Non-pigmented ciliary epithelial cell (primary cell): ENCODE measurements at places on chromosomes 4 and X.

DNA sequence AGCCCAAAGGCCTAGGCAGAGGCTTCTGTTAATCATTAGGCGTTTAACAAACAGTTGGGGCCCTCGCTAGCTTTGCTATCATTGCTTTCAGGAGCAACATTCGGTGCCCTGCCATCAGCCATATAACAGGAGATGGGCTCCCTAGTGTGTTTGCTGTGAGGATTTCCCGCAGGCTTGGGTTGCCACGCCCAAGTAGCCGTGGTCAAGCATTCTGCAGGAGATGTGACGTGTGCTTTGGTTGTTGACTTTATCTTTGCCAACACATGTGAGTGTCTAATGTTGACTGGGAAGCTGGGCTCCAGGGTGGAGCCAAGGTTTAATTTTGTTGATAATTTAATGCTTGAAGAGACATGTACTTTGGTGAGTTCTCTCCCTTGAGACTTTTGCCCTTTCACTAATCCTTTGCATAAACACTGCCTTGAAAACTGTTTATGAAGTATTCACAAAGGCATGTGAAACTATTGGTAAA, 184.6 kb upstream of the KIT start:
- no peak for DNase-seq

DNA sequence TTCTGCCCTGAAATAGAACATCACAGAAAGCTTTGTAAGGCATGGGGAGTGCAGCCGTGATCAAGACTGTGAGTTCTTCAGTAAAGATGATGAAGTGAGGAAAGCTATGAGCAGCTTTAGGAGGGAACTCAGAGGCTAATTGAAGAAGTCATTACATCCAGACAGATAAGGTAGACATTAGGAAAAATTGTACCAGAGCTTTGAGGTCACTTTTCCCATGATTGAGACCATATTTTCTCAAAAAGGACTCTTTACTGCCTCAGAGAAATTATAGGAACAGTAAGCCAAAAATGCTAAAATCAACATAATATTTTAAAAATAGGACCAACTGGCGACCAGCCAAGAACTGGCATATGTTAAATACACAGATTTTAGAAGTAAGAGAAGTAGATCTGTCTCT, 11.2 kb downstream of the CHST7 start:
- no peak for DNase-seq

DNA sequence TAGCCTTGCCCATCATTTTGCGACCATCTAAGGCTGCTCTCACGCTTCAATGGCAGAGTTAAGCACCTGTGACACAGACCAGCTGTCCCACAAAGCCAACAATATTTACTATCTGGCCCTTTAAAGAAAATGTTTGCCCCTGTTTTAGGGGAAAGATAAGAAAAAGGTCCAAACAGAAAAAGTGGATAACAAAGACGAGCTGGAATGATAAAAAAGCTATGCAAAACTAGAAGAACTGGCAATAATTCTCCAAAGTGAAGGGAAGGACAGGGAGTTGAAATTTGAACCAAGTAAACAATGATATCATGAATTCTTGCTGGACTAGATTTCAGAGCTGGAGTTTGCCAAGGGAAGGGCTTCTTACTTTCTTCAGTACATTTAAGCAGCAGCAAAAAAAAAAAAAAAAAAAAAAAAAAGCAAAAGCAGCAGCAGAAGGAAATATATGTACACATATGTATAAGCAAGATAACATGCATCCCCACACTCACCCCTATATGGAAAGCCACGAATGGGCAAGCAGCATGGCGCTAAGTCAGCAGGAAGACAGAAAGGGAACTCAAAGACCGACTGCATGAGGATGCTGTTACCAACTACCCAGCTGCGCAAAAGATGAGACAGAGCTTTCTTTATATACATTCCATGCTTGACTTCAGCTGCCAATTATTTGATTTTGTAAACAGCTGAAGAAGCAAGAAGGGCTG, 12.5 kb downstream of the TRAPPC2 start:
- no peak for DNase-seq

DNA sequence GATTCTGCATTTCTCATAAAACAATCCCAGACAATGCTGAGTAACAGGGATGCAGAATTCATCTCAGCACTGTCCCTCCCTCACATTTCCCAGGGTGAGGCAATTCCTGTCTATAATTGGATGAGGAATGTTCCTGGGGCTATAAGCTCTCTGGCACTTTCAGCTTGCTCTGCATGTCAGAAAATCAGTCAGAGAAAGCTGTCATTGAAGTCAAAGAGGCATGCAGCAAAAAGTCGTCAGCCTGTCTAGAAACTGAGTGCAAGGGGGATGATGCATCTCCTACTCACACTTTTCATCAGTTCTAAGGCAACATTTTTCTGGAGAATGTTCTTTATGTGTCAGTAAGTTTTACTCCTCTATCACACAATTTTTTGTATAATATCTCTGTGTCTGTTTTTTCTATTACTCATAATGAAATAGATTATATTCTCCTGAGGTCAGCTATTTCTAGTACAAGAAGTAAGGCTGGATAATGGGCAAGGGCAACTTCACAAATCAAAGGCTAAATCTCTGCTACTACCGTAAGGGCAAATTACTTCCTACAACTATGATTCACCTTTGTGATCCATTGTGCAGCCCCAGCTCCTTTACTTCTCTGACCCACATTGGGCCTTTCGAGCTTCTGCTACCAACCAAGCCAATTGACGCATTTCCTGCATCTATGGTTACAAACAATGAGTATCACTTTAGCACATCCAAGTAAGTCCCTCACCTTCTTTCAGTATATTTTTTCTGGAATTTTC, 56.0 kb downstream of the TASL start:
- no peak for DNase-seq

DNA sequence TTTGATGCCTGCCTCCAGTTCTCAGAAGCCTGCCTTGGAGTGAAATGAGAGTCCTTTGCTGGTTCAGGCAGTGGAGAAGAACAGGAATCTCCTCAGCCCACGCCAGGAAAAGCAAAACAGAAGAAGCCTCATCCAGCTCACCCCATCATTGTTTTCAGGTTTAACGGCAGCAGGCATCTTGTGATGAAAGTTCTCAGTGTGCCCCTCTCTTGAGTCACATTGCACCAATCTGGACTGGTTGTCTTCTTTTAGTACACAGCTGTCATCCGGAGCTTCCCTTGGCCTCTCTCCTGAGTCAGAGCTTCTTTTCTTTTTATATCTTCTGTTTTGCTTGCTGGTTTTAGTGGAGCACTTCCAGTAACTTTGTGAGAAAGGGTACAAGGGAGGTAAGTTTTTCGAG, 50.9 kb downstream of the TSPAN7 start:
- no peak for DNase-seq

- DNase-seq: no peak
Measured at GRCh38 chr4:156875055-156875454, 96.5 kb downstream of the PDGFC start.

GRCh38 chr4:128844931-128845330, 35.4 kb downstream of the JADE1 start:
- no peak for DNase-seq

- DNase-seq: peak; percentile 11
Measured at GRCh38 chrX:153766098-153766817, 2.2 kb downstream of the PLXNB3 start.

GRCh38 chr4:83269256-83269655, 15.3 kb downstream of the COQ2 start:
- no peak for DNase-seq

- peak; percentile 28 for DNase-seq
Measured at GRCh38 chr4:99088023-99088449, 552 bp downstream of the ADH5 start.

- no peak for DNase-seq
Measured at GRCh38 chr4:64001229-64001898, 407.9 kb downstream of the TECRL start.

DNA sequence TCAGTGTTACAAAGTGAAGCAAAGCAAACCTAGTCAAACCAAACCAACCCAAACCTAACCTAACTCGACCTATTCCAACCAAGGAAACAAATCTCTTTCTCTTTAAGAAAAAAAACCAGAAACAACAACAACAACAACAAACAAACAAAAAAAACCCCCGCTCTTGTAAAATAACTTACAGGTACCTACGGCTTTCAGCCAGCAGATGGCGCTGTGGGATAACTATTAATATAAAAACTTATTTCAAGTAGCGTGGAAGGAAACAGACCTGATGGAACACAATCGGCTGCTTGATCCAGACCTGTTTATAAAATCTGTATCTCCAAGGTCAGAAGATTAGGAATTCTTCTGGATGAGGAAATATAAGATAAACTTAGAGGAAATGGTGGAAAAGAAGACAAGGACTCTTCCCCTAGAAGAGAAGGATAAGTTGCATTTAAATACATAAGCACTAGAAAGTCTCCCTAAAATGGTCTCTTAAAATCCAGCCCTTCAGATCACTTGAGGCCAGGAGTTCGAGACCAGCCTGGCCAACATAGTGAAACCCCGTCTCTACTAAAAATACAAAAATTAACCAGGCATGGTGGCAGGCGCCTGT, 34.4 kb upstream of the CDKL5 start:
- no peak for DNase-seq

GRCh38 chr4:161540265-161540664, 623.5 kb downstream of the FSTL5 start:
- no peak for DNase-seq

DNA sequence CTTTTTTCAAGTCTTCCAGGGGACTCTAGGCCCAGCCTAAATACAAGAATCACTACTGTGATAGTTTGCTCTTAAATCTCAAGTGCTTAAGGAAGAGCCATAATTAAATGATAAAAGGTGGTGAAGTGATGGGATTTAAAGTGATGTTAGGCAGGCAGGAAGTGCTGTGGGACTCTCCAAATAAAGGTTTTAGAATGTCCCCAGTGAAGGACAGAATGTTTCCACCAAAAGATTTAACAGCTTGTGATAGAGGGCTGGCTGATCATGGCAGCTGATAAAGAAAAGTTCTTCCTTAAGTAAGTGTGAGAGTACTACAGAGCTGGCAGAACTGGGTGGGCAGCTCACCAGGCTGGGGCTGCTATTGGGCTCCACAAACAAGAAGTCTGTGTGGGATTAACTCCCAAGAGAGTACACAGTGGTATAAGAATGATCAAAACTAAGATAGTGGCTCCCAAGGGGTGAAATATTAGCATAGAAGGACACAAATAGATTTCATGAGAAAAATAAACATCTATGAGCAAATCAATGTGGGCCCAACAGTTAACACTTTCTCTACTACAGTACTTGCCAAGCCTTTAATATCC, 637.2 kb upstream of the CPEB2 start:
- no peak for DNase-seq

- no peak for DNase-seq
Measured at GRCh38 chr4:128470492-128471053, 183.0 kb upstream of the PGRMC2 start.

DNA sequence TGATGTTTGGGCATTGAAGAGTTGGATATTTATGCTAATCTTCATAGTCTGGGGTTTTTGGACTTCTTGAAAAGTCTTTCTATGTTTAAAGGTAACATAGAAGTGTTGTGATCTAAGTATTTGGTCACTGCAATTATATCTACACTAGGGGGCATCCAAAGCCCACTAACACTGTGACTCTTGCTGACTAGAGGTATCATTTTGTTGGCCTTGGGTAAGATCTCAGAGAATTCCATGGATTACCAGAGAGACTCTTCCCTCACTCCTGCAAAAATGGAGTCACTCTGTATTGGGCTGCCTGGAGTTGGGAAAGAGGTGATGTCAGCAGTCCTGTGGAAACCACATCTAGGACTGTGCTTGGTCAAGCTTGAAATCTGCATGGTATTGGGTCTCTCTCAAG, 1077.6 kb downstream of the FAM133A start:
- DNase-seq: no peak

GRCh38 chr4:13108096-13108495, 376.0 kb downstream of the RAB28 start:
- DNase-seq: no peak

DNA sequence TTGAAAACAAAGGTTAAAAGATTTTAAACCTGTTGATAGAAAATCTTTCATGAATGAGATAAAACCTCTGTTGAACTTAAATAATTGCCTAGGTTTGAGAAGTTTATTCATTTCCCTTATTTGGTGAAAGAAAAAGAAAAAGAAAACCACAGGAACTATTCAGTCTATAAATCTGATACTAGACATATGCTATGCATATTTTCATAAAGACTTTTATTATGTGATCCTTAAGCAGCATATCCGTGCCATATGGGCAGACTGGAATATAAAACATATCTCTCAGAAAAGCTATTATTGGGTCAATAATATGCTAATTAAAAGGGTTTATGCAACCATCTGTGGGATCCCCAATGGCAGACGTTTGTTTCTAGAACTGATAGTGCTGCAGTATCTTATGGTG, 178.7 kb downstream of the RASL11B start:
- no peak for DNase-seq

DNA sequence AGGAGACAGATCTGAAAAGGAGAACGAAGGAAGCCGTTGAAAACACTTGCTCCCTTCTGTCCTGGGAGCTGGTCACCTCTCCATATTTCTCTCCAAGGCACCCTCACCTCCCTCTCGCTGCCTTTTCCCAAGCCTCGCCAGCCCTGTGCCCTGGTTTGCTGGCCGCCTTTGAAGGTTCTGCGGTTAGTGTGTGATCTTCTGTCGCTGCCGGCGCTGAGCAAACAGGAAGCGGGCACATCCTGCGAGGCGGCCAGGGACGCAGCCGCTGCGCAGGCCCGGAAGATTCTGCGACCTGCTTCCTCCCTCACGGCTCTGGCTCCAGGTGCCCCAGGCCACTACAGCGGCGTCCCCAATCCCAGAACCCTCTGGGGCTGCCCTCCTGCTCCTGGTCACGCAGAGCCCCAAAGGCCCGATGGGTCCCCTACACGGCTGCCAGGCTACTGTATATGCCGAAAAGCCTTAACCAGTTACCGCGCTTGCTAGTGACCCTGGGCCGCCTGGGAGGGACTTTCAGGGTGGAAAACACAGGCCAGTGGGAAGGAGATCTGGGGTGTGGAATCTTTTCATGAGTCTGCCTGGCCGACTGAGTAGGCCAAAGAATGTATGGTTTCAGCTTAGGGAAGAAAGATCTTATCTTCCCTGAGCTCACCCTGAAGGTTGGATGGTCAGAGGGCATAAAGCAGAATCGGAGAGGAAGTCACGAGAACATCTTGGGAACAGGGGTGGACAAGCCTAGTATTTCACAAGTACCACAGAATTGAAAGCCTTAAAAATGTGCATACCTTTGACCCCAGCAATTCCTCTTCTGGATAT, 2.3 kb upstream of the SASH3 start:
- no peak for DNase-seq

GRCh38 chr4:89746377-89746776, 90.6 kb downstream of the SNCA start:
- DNase-seq: no peak

DNA sequence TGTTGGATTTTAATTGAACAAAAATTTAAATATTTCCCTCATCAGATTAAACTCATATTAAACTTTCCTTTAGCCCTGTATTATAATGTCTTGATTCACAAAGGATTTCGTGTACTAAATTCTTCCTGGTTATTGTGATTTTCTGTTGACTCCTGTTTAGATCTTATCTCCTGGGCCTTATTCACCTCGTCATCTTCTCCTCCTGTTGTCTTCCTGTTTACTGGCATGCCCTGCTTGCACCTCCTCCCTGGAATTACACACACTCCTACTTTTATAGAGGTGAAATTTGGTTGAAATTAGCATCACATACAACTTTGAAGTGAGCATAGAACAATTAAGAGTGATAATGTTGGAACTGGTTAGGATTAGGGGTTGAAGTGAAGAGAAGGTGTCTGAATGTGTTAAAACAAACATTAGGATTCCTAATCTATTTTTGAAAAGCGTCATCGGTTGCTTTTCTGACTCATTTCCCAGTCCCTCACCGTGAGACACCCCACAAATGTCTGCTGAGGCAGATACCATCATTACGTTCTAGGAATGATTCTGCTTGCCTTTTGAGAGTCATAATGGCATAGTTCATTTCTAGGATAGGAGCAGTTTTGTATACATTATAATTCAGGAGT, 32.5 kb downstream of the TLL1 start:
- no peak for DNase-seq

- no peak for DNase-seq
Measured at GRCh38 chr4:79578606-79579005, 170.6 kb upstream of the GK2 start.
